Right lung (tissue), 10 donors: ENCODE measurements at places on chromosomes 6 and 20.

DNA sequence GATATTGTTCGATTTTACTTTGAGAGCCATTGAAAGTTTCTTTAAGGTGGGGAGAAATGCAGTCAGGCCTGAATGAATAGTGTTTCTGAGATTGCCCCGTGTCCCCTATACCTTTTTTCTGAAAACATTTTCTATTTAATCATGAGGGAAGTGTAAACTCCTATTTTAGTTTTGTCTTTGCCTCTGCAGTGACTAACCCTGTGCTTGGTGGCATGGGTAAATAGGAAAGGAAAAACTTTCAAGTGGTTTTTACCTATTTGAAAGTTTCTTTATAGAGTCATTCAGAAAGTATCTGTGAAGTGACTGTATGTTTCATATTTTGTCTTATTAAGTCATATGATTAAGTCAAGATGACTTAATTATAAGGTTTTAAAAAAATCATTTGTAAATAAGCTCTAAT, 14.5 kb downstream of the SNRNP48 start:
- no peak for DNase-seq

DNA sequence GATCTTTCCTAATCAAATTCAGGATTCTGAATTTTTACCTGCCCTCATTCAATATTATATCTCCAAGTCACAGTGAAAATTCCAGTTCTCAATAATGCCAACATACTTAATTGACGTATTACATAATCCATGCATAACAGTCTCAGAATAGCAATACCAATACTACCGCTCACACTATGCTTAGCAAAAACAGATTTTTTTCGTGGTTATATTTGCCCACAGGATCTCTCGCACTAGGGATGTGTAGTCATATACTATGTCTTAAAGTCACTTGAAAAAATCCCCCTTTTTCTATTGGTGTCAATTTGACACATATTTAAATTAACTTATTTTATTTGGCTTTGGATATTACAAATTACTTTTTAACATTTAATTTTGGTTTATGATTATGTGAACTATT, 323.1 kb upstream of the SLC35B3 start:
- no peak for DNase-seq

GRCh38 chr6:25223490-25223991, 55.6 kb upstream of the CARMIL1 start:
- DNase-seq: peak; percentile 61

DNA sequence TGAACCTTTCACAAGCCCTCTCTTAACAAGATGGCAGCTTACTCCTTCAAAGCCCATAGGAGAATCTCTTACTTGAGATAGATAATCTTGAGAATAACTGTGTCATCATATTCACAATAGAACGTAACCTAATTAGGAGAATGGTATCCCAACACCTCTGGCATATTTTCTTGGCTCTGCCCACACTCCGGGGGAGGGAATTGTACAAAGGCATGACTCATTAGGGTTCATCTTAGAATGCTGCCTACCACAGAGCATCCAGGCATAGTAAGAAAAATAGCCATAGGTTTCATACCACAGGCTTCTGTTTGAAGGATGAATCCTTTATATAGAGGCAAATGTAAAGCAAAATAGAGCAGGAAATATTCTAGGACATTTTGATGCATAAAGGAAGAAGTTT, 1100.6 kb upstream of the CITED2 start:
- DNase-seq: no peak

- DNase-seq: no peak
These were observed 254.0 kb downstream of the CDC5L start for GRCh38 chr6:44641344-44642031.

DNA sequence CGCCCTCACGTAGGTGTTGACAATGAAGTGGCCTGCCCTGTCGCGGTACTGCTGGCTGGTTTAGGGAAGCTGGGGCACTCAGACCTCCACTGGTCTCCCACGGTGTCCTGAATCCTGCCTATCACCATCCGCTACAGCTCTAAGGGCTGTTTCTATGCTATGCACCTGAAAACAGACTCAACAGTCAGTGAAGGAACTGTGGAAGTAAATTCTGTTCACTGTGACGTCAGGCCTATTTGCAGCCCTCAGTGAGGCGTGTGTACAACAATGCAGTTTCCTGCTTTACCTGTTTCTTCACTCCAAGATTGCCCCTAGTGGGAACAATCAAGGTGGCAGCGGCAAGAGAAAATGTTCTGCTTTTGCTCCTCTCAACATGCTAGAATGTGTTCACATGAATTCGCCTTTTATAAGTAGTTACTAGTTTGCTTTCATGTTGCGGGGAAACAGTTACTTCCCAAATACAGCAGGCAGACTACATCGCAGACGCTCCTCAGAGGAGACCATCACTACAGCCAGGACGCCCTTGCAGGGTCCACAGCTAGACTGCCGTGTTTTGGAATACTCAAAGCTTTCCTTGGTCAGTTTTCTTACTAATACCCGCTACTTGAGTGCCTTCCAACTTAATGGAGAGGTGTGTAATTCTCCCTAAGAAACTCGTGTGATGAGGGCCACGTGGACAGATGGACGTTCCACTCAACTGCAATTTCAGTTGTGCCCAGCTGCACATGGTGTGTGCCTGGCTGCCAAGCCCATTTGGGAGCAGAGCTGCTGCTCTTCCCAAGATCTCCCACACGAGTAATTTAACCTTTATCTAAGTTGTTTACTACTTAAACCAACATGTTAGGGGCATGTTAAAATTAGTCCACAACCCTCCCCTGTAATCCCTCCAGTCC, 25.4 kb downstream of the DIDO1 start:
- peak; percentile 41 for DNase-seq

GRCh38 chr6:153537422-153537821, 406.3 kb upstream of the RGS17 start:
- no peak for DNase-seq

- DNase-seq: no peak
These were observed 54.3 kb upstream of the PRND start for GRCh38 chr20:4667371-4667773.

DNA sequence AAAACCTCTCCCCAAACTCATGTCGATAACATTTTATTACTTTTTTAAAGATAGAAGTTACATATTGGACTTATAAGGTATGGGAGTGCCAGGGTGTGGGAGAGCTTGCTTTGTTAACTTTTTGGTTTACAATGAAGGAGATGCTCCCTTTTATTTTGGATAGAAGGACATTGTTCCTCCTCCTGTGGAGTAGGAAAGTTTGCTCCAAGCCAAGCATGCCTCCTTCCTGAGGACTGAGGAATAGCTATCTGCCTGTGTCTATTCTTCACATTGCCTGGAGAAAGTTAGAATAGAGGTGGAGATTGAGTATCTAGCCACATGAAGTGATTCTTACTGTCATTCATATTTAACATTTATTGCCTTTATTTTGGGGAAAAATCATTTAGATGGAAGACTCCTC, 71.9 kb downstream of the EYA4 start:
- no peak for DNase-seq

DNA sequence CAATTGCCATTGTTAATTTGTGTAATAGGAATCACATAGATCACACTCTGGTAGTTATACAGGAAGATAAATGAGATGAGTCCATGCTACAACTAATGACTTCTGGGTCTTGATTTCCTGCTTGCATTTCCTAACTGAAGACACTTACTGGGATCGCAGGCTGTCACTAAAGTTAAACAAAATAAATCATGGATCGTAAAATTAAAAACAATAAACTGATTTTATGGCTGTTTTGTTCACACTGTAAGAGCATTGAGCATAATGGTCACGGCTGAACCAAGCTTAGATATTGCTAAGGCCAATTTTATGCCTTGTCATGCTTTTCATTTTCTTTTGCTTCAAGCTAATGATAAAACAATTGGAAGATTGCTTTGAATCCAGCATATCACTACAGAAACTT, 332.5 kb upstream of the CITED2 start:
- DNase-seq: no peak

- DNase-seq: peak; percentile 96
These were observed at the start of gene ID4 for GRCh38 chr6:19836799-19837510. Gene ID4, plus strand, starts transcription at chr6:19837370. Its CDS starts 385 bp downstream, at chr6:19837755.

DNA sequence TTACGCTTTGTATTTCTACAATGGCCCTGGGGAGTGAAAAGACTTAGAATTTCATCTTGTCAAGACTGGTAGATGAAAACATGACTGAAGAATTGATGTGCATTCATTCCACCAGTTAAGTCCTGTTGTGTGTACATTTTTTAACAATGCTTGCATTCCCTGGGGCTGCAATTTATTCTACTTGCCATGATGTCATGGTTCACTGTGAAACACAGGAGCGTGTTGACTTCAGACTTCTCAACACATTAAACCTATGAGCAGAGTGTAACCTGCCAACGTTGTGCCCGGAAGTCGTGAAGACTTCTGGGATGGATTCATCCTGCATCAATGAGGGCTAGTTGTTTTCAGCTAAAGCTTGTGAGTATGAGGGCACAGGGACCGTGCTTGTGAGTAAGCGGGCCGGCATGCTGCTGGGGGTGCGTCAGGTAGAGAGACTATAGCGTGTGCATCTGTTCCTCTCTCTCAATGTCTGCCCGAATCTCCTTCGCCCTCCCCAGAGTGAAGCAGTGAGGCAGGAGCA, 26.3 kb upstream of the RIMS4 start:
- DNase-seq: no peak

GRCh38 chr20:51958099-51959065, 156.1 kb upstream of the SALL4 start:
- DNase-seq: no peak

- DNase-seq: peak; percentile 68
These were observed 46.3 kb upstream of the NHSL1 start for GRCh38 chr6:138545621-138545980.

GRCh38 chr6:138572885-138573284, 73.6 kb upstream of the NHSL1 start:
- no peak for DNase-seq

- no peak for DNase-seq
These were observed 28.2 kb downstream of the ATXN1 start for GRCh38 chr6:16733085-16733484.

- no peak for DNase-seq
These were observed 21.2 kb downstream of the MKKS start for GRCh38 chr20:10412591-10413408.

DNA sequence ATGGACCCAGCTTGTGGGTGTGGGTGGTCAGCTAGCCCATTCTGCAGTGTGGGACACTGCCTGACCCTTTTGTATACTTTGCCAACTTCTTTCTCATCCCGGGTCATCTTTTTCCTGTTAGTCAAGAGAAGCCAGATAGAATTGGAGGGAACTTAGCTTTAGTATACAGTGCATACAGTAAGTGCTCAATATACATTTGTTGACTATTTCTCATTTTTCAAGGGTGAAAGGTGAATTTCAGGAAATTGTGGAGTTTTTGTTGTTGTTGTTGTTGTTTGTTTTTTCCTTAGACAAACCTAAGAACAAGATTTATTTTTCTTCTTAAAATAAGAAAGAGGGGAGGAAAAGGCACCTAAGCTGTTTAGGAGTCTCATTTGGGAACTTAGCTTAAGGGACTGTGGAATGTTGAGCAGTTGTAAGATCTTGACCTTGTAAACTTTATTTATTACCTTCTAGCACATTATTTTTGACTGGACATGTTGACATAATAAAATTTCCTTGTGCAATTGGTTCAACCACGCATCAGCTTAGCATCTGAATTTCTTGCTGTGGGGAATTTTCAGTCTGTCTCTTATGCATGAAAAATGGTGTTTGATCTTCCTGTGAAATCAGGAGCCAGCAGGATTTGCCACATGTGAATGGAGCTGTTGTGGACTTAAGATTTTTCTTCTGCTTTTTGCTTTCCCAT, 113.6 kb downstream of the ARID1B start:
- no peak for DNase-seq

GRCh38 chr6:141956046-141956761, 176.5 kb upstream of the GJE1 start:
- no peak for DNase-seq
